ENCODE measurements at places on chromosomes 2 and 18.

GRCh38 chr2:23615216-23616020 lies 230.4 kb downstream of the KLHL29 start:
- no peak for DNase-seq

DNA sequence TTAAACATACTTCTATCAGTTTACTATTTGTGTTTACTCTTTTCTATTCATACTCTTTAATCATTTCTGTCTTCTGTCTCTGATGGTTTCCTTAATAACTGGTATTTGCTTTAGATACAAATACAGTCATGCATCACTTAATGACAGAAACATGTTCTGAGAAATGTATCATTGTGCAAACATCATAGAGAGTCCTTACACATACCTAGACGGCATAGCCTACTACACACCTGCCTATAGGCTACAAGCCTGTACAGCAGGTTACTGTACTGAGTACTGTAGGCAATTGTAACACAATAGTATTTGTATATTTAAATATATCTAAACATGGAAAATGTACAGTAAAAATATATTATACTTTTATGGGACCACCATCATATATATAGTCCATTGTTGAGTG lies 36.3 kb downstream of the VSNL1 start:
- no peak for DNase-seq

DNA sequence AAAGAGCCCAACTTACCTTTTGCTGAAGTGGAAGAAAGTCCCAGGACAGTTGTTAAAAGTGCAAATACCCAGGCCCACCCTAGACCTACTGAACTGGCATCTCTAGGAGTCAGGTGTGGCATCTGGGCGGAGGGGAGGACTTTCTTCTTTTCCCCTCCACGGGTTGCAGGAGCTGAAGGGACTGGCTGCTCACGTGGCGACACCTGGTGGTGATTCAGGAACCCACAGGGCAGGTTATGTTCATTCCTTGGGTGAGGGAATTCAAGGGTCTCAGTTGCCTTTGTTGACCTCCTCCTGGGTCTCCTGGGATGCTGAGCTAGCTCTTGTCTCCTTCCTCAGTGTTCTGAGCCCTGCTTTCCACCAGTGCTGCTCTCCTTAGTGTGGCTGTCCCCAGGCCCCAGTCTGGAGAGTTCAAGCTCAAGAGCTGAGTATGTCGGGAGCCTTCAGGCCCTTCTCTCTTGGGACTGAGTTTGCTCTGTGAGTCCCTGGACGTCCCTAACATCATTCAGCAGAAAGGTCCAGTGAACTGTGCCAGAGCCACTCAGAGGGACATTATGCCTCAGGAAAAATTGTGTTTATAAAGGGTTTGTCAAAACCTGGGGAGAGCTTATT lies 56.9 kb downstream of the DYSF start:
- DNase-seq, result peak; percentile 71

- no peak for DNase-seq
Measured at GRCh38 chr2:186714611-186715010, 20.8 kb downstream of the FAM171B start.

DNA sequence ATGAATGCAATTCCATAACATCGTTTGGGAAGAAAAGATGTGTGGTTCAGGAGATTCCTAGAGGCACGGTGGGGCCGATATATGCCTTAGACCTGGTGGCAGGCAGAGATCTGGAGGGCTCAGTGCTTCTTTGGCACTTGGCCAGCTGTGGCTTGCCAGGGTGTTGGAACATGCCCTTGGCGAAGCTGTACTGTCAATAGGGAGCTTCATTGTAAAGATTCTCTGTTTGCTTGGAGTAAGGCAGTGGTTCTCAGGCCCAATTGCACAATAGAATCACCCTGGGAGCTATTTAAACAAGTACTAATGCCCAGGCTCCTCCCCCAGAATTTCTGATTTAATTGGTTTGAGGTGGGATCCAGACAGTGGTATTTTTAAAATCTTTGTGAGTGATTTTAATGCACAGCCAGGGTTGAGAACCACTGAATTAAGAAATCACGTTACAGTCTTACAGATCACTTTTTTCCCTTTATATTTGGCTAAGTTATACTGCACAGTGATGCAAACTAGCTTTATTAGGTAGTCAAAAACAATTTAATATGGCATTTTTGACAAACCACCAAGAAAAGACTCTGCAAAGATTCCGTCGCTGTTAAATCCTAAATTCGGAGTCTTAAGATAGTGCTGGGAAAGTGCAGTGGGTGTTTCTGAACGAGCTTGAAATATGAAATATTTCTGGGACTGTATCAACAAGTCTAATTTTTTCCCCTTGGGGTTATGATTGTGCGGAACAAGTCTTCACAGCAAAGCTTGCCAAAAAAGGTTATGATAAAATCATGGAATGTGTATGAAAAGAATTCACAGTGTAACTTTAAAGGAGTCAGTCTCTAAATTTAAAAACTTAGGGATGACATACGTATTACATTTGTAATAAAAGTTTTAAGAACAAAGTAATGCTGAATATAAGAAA lies 78.0 kb downstream of the CRIM1 start:
- DNase-seq, result no peak

DNA sequence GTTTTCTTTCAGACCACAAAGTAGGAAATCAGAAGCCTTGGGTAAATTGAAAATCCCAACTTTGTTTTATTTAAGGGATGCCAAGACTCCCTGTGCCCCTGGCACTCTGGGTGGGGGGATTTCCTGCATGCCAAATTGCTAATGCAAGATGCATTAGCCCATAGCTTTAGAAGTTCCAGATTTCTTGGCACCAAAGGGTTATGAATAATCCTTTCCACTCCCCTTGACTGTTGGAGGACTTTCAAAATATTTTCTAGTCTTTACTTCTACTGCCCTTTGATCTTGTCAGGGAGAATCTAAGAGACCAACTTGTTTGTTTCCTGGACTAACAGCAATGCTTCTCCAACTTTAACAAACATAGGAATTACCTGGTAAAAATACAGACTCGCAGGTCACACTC lies 81.8 kb upstream of the TGIF1 start:
- no peak for DNase-seq

DNA sequence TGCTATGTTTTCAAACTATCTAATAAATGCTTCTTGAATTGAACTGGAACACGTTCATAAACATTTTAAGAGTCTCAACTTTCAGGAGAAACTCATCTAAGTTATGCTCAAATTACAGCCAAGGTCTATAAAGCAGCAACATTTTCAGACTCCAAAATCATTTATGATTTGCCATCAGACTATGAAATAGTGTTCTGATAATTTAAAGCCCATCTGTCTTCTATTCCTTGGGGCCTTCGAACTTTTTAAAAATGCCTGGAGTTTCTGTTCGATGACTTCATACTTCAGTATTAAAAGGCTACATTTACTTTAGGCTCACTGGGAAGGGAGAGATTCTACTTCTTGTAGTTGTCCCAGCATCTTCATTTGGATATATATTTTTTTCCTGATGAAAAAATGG lies 73.6 kb upstream of the NXPH2 start:
- no peak for DNase-seq

DNA sequence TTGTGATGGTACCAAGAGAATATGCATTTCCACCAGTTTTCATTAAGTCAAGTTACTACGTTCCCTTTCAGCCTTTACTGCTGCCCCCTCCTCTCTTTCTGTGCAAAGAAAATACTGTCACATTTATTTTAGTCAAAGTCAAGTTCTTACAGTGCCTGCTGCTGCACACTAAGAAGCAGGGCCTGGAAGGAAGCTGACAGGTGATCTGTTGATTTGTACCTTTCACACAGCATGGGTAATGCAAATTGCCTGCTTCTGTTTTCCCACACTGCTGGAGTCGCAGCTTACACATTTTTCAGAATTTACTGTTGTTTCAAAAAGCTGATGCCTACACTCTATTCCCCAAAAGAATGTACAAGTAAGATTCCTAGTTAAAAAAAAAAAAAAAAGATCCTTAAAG lies 48.7 kb upstream of the CD226 start:
- DNase-seq, result no peak

All from activated CD8-positive, alpha-beta memory T cell treated with anti-CD3 and anti-CD28 coated beads, Interleukin-2, amount 50 U/mL, for 4 hours (primary cell).